ENCODE measurements at places on chromosomes 13 and 19. TPM values are rescaled to one million over a fixed set of nuclear protein-coding genes. Genes with fewer than 3 reads are reported as not detected.

- DNase-seq = no peak
Measured at GRCh38 chr19:43572171-43572588, 3.1 kb downstream of the XRCC1 start.

ZNF586 gene
- 21.8 TPM for total RNA-seq

- DNase-seq = no peak
Measured at GRCh38 chr13:73548449-73548848, 489.6 kb downstream of the KLF5 start.

GRCh38 chr13:47832458-47832972 lies 168.6 kb downstream of the SUCLA2 start:
- DNase-seq = no peak

SELENOW gene
- total RNA-seq = 247 TPM

DNA sequence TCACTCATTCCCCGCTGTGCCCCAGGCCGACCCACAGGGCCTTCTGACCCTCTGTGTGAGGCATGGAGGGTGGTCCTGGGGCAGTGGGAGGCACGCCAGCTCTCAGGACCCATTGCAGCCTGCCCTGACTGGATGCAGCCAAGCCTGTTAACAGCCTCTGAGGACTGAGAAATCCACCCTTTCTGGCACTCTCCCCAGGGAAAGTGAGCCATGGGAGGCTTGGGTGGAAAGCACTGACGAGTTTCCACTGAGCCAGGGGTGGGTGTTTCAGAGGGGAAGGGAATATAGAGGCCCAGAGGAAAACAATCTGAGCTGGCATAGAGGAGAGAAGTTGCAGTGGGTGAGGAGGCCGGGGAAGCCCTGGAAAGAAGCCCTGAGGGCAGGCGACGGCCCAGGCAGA lies 30.6 kb upstream of the SLC7A10 start:
- DNase-seq = no peak

- peak; percentile 75 for DNase-seq
Measured at GRCh38 chr13:28423010-28423409, 71.9 kb downstream of the FLT1 start.

ZNF442 gene
- 2.5 TPM for total RNA-seq

DNA sequence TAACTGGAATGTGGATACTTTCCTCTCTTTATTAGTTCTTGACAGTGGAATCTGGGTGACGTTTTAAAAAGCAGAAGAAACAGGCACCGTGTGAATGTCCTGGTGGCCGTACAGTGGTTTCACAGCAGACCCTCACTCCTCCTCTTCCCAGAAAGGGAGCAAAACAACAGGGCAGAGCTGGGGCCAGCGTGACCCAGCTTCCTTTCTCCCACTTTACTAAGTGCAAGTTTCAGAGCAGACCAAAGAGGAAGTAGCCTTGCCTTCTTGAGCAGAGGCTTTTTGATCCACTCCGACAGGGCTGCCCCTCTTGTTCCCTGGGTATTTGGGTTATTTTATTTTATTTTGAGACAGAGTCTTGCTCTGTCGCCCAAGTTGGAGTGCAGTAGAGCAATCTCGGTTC lies 19.6 kb upstream of the C19orf33 start:
- no peak for DNase-seq

JUND gene
- total RNA-seq = 150 TPM

- no peak for DNase-seq
Measured at GRCh38 chr19:5966941-5967340, 11.0 kb downstream of the RANBP3 start.

DNA sequence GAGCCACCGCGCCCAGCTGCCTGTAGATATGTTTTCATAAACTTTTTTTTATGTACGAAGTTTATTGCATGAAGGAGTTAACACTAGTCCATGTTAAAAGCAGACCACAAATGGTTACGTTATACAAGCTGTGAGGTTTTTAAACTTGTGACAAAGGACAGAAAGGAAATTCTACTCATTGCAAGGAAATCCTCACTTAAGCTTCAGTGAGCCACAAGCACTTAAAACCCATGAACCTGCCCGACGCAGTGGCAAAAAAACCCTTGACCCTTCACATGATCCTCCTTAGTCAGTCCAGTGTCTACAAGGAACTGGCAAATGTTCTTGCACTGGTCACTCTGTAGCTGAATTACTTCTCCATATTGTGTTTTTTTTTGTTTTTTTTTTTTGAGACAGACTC lies 4.2 kb downstream of the MPND start:
- no peak for DNase-seq

- DNase-seq = no peak
Measured at GRCh38 chr13:111854403-111854802, 212.5 kb upstream of the SOX1 start.

CYP2F1 gene
- 1.7 TPM for total RNA-seq

DNA sequence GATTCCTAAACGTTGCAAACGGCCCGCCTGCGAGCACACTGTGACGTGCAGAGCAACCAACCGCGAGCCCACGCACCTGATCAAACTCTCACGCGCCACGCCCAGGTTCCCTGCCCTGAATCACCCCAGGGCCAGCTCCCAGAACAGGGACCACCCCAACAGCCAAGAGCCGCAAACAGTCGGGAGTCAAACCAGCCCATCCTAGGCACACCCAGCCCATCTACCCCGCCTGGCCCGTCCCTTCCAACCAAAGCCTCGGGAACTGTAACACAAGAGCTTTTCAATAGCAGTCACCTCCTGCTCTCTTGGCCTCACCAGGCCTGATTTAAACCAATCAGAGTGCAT lies 8.9 kb downstream of the PIP5K1C start:
- peak; percentile 42 for DNase-seq

Measured in lower lobe of right lung (tissue), 2 donors.